Fibroblast of skin of abdomen (primary cell): ENCODE measurements at places on chromosomes 4 and X.

DNA sequence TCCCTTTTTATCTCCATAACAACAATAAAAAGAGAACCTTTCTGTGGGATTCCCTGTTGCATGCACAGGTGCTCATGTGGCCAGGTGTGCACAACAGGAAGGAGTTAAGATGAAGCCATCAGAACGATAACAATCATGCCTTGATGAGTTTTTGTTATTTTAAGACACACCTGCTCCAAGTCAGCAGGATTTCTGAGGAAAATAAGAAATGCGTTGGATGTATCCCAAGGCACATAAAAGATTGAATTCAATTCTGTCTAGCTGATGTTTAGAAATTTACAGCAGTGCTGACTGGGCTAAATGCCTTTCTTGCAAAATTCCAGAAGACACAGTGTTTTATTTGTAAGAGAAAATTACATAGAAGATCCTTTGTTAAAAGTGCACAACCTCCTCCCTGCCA is 1678.2 kb downstream of the ARAP2 start:
- DNase-seq = no peak

GRCh38 chr4:111678908-111679307 is 466.3 kb upstream of the FAM241A start:
- DNase-seq = no peak

- peak; percentile 59 for DNase-seq
These were observed 13.2 kb downstream of the GALNT7 start for GRCh38 chr4:173181848-173182247.

DNA sequence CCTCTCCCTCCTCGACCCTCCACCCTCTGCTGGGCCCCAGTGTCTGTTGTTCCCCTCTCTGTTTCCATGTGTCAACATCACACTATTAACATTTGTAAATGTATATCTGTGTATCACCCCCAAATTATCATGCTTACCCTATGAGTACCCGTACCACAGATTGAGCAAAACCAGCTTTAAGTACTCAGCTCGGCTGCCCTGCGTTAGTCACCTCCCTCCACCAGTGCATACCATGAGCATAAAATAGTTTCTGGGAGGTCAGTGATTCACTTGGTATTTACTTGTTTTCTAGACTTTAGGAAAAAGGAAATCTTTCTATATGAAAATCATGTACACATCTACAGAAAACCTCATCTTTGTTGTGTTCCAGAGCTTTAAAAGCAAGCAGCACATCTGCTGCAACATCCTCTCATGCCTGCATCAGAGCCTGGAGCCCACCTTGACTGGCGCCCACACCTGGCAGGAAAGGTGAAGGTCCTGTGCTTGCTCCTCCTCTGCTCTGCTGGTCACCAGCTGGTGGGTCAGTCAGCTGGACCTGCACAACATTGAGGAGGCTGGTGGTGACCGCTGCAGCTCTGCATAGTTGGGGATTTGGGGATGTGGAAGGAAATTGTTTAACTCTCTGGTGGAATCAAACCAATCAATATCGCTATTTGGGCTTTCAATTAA is 214.4 kb upstream of the KLF3 start:
- DNase-seq = peak; percentile 71

- no peak for DNase-seq
These were observed 196.2 kb downstream of the CBR4 start for GRCh38 chr4:168813890-168814289.

GRCh38 chr4:132934911-132935310 is 214.2 kb upstream of the PCDH10 start:
- no peak for DNase-seq

- peak; percentile 44 for DNase-seq
These were observed 174.8 kb downstream of the ENOX2 start for GRCh38 chrX:130728208-130728607.

GRCh38 chr4:151143162-151143561 is 43.7 kb downstream of the RPS3A start:
- no peak for DNase-seq

DNA sequence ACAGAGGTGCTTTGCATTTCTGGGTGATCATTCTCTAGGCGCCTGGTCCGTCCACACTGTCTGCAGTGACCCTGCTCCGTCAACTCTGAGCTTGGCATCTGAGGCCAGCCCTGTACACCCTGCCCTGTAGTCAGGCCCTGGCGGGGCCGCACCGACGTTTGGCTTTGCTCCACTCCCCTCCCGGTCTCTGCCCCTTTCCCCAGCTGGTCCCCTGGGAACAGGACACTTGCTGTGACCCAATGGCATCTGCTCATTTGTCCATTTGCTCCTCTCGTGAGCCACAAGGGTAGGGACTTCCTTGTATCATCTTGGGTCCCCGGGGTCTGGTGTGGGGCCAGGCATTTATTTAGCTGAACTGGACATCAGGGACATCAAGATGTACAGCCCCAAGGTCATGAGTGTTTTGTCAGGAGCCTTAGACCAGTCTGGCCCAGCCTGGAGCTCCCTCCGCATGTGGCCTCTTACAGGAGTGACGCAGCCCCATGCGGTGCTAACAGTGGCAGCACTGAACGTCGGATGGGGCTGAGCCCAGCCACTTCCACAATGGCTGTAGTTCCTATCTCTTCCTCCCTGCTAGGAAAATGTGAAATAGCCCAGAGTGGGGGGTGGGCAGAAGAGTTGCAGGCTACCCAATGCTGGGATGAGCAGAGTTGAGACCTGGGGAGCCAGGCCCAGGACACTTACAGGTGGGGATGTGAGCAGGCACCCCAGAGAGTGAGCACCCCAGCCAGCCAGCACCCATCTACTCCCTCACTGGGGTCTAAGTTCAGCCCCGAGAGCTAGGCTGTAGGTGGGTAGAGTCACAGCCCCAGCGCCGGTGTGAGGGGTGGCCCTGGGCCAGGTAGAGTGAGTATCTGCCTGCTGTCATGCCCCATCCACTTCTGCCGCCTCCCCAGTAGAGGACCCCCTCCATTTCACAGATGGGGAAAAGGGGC is 2.0 kb upstream of the SH3BP2 start:
- no peak for DNase-seq

DNA sequence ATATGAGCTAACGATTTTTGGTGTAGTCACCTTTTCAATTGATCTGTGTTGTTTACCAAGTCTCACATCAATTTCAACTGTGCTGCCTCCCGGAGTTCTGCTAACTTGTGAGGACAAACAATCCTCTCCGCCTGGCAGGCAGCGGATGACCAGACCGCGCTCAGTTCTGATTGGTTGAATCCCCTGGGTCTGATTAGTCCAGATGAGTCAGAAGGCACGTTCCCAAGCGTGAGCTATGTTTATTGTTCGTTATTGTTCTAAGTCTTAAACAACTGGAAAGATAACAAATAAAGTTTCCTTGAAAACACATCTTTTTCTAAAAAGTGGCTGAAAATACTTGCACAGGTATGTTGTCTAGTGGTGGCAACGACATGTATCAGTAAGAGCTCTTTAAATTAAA is 37.9 kb upstream of the TRPC3 start:
- DNase-seq = peak; percentile 21

DNA sequence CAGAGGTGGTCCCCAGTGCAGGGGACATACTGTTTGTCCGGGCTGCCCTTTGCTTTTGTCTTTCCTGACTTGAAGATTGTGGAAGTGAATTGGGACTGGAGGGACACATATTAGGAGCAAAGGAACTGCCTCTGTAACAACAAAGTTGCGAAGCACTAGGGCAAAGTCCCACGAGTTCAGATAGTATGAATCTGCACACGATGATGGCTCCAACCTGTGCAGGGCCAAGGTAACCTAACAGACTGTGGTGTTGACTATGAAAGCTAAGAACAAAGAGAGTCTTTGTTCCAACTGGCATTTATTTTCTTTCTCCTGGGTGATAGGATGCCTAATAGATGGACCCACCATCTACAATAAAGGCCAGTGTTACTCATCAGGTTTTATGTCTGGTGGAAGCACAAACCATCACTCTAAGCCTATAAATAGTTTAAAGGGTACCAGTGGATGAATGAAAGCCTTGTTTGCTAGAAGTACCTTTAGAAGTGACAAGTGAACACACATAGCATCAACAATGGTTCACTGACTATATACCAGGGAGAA is 71.8 kb downstream of the TMA16 start:
- DNase-seq = no peak

GRCh38 chrX:123731987-123732669 is 724 bp downstream of the THOC2 start:
- peak; percentile 9 for DNase-seq

GRCh38 chr4:23388699-23389395 is 501.0 kb downstream of the PPARGC1A start:
- DNase-seq = no peak

DNA sequence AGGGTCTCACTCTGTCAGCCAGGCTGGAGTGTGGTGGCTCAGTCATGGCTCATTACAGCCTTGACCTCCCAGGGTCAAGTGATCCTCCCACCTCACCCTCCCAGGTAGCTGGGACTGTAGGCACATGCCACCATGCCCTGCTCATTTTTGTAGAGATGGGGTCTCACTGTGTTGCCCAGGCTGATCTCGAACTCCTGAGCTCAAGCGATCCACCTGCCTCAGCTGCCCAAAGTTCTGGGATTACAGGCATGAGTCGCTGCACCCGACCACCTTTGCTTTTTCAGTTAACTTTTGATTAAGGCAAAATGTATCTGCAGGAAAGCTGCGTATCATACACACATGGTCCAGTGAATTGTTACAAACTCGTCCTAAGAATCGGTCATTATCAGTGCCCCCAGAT is 16.5 kb upstream of the CLCN4 start:
- no peak for DNase-seq

- no peak for DNase-seq
These were observed 22.9 kb downstream of the ZFYVE28 start for GRCh38 chr4:2395584-2395983.

DNA sequence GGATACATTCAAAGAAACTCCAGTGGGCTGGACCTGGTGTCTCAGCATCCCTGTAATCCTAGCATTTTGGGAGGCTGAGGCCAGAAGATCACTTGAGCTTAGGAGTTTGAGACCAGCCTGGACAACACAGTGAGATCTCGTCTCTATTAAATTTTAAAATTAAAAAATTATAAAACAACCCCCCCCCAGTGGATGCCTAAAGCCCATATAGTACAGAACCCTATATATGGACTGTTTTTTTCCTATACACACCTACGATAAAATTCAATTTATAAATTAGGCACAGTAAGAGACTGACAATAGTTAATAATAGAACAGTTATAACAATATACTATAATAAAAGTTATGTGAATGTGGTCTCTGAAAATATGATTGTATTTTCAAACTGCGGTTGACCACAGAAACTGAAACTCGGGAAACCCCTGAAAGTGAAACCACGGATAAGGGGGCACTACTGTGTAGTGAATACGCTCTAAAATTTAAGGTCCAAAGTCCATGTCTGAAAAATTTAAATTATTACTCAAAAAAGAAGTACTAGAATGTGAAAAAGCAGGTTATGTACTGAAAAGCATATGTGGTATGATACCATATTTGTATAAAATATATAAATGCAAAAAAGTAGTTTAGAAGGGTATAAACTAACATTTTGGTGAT is 2.0 kb downstream of the SMIM14 start:
- peak; percentile 20 for DNase-seq

DNA sequence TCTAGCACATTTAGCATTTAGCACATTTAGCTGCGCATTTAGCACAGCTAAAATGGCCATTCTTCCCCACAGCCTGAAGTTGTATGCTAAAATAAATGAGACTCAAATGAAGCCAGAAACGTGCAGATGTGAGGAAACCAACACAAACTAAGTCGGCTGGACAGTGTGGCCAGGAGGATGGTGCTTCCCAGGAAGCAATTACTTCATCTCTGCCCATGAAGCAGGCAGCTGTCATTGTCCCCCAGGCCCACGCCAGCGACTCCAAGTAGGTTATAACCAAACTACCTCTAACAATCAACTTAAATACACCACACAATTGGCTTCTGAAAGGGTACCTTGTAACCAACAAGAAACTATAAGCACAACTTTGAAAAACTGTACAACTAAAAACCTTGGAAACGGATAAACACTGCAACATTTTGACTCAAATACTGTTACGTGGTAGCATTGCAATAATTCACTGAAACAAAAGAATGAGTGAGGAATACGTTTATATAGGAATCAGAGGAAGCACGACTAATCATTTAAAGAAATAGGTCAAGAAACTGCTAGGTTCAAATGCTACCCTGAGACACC is 39.2 kb downstream of the AFAP1 start:
- no peak for DNase-seq

DNA sequence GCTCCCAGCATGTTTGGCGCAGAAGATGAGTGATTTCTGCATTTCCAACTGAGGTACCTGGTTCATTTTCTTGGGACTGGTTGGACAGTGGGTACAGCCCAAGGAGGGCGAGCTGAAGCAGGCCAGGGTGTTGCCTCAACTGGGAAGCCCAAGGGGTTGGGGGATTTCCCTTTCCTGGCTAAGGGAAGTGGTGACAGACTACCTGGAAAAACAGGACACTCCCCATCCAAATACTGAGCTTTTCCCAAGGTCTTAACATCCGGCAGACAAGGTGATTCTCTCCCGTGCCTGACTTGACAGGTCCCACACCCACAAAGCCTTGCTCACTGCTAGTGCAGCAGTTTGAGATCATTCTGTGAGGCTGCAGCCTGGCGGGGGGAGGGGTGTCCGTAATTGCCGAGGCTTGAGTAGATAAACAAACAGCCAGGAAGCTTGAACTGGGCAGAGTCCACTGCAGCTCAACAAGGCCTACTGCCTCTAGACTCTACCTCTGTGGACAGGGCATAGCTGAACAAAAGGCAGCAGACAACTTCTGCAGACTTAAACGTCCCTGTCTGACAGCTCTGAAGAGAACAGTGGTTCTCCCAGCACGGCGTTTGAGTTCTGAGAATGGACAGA is 307.7 kb upstream of the ARSJ start:
- no peak for DNase-seq

- DNase-seq = peak; percentile 9
These were observed 432.5 kb upstream of the FGF16 start for GRCh38 chrX:77014377-77015372.

- peak; percentile 12 for DNase-seq
These were observed 273.3 kb upstream of the FAT4 start for GRCh38 chr4:125041372-125041930.

- DNase-seq = peak; percentile 63
These were observed 168.3 kb downstream of the SPRY1 start for GRCh38 chr4:123564758-123565346.

- DNase-seq = no peak
These were observed 20.7 kb upstream of the IL13RA1 start for GRCh38 chrX:118706681-118707080.

- DNase-seq = no peak
These were observed 33.4 kb downstream of the SPINK2 start for GRCh38 chr4:56788081-56788480.

- DNase-seq = no peak
These were observed 344.8 kb upstream of the MAGEC2 start for GRCh38 chrX:142549923-142550322.

- peak; percentile 4 for DNase-seq
These were observed 27.1 kb downstream of the CENPE start for GRCh38 chr4:103171006-103171405.

- DNase-seq = peak; percentile 37
These were observed 11.6 kb downstream of the CXCL13 start for GRCh38 chr4:77617203-77617602.

- DNase-seq = no peak
These were observed 459.5 kb upstream of the AGA start for GRCh38 chr4:177901786-177902185.
